Hepatocyte (in vitro differentiated cells): ENCODE measurements at places on chromosomes 16 and 17.

DNA sequence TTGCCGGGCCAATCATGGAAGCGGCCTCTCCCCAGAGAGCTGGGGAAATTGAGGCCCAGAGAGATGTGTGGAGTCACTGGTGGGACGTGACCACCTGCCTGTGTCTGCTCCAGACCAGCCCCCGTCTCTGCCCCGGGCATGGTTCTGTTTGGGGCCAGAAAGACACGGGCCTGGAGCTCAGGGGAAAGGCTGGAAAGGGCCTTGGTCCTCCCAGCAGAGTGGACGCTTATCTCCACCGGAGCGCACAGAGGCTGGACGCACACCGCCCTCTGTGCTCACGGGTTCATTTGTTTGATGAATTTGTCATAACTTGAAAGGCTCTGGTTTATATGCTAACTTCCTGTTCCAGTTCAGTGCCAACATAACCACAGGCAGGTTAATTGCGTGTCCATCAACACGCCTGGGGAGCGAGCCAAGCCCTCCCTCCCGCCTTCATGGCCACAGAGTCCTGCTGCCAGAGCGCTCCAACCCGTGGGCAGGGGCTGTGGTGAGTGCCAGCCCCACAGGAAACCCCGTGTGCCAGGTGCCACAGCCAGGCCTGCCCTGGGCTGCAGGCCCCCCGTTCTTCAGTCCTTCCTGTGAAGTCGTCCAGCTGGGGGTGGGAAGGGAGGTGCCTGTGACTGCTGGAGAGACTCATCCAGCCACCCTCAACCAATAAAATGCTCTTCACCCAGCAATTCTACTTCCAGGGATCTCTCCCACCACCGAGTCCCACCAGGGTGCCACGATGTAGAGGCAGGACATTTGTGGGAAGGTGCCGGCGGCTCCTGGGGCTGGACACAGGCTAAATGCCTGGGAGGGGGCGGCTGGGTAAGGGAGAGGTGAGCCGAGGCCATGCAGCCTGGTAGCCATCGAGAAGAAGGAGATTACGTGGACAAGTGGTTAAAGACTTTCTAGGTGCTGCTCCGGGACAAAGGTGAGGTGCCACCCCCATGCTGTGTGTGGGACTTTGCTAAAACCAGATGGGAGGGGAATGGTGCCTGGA lies 29.4 kb upstream of the BAHCC1 start:
- peak; percentile 66 for DNase-seq

GRCh38 chr16:52629296-52629695 lies 82.4 kb upstream of the TOX3 start:
- DNase-seq, result peak; percentile 8

DNA sequence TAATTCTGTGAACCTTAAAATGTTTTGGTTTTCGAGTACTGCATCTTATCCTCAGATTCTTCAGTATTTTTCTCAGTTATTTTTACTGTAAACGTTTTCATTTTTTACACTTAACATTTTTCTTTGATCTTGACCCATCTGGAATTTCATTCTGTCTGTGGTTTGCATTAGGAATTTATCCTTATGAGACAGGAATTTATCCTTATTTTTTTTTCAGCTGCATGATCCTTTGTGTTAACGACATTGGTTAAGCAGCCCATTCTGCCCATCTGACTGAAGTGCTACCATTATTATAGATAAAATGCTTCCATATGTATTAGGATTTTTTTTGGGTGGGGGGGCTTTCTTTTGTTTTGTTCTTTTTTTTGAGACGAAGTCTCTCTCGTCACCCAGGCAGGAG lies 41.0 kb downstream of the SNX29 start:
- DNase-seq, result no peak

GRCh38 chr17:66737524-66737923 lies 97.4 kb upstream of the CACNG5 start:
- peak; percentile 24 for DNase-seq

DNA sequence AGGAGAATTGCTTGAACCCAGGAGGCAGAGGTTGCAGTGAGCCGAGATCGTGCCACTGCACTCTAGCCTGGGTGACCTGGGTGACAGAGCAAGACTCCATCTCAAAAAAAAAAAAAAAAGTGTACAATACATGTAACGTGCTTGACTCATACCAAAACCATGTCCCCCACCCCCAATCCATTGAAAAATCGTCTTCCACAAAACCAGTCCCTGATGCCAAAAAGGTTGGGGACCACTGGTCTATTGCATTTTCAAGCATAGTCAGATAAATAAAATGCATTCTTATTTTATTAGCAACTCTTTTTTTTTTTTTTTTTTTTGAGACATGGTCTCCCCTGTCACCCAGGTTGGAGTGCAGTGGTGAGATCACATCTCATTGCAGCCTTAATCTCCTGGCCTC lies 52.1 kb downstream of the COPRS start:
- no peak for DNase-seq

DNA sequence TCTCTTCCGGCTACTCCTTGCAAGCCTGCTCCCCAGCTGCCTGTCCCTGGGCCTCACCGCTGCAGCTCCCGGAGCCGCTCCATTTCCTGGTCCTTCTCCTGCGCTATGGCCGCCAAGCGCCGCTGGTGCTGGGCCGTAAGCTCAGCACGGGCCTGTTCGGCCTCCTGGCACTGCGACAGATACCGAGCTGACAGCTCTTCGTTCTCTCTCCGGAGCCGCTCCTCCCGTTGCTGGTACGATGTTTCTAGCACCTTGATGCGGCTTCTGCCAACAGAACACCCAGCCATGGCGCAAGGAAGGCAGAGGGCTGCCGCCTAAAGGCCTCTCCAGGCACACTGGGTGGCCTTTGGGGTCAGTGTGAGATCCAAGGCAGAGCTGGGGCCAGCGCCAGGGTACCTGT lies 14.9 kb upstream of the MRPL38 start:
- no peak for DNase-seq

- DNase-seq, result no peak
These were observed 97.4 kb downstream of the VAT1L start for GRCh38 chr16:77885571-77886295.

DNA sequence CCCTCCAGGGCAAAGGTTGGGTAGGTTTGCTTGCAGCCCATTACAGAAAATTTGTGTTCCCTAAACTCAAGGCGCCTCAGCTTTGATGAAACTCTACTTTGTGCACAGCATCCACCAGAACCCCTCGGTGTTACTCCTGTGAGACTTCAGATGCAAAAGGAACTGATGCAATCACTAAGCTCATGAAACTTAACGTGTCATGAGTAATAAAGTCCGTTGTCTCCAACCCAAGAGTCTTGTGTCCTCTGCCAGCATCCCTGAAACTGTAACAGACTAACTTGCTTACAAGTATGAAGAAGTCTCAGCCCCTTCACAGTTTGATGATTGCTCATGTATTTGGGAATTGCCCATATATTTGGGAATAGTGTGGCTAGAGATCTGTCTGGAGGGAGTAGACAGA lies 74.8 kb upstream of the MARCHF10 start:
- no peak for DNase-seq

- no peak for DNase-seq
These were observed 27.4 kb downstream of the RAB11FIP4 start for GRCh38 chr17:31418773-31419350.

- DNase-seq, result peak; percentile 68
These were observed 4.1 kb upstream of the C1QTNF1 start for GRCh38 chr17:79019632-79020584.

GRCh38 chr17:45170931-45171337 lies 9.3 kb downstream of the HEXIM2 start:
- DNase-seq, result peak; percentile 78

GRCh38 chr16:79885320-79885719 lies 284.8 kb upstream of the MAF start:
- no peak for DNase-seq

DNA sequence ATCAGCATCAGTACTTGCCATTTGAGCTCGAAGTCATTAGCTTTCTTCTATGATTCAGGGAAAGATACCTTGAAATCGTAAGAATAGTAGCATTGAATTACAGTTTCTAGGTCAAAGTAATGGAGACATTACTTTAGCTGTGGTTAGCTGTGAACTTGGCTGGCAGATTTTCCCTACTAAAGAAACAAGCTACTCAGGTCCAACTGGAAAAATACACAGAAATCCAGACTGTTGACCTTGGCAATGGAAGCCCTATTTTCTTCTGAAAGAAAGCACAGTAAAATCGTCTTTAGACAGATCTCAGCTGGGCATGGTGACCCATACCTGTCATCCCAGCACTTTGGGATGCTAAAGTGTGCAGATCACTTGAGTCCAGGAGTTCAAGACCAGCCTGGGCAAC lies 13.4 kb upstream of the DNAJA2 start:
- DNase-seq, result no peak

GRCh38 chr17:32241640-32242039 lies 24.0 kb upstream of the RHBDL3 start:
- no peak for DNase-seq

GRCh38 chr17:20961586-20961985 lies 81.2 kb downstream of the USP22 start:
- DNase-seq, result no peak

- no peak for DNase-seq
These were observed 10.1 kb upstream of the ACSM3 start for GRCh38 chr16:20753727-20754126.

- no peak for DNase-seq
These were observed 1.6 kb upstream of the ACSF2 start for GRCh38 chr17:50424246-50424995.

DNA sequence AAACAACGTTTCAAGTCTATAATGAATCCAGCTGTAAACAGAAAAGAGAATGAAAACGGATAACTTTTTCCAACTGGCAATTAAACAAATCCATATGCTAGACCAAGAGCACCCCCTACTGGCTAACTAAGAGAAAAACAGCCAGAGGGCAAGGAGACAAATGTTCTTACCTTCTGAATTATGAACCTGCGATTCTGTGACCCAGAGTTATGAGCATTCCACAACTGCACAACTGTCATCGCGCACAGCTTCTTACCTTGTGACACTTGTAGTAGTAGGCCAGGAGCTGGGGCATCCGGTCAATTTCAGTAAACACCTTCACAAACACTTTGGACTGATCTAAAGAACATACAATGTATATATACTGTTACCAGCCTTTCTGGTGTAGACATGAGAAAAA lies 18.6 kb downstream of the COG7 start:
- DNase-seq, result peak; percentile 78

GRCh38 chr16:55711959-55712876 lies 56.4 kb downstream of the SLC6A2 start:
- DNase-seq, result peak; percentile 88

- DNase-seq, result no peak
These were observed 31.0 kb downstream of the MMP15 start for GRCh38 chr16:58056580-58056979.

- DNase-seq, result no peak
These were observed 1.2 kb downstream of the USP43 start for GRCh38 chr17:9646546-9646885.

- no peak for DNase-seq
These were observed 19.1 kb downstream of the NGFR start for GRCh38 chr17:49514071-49514721.

DNA sequence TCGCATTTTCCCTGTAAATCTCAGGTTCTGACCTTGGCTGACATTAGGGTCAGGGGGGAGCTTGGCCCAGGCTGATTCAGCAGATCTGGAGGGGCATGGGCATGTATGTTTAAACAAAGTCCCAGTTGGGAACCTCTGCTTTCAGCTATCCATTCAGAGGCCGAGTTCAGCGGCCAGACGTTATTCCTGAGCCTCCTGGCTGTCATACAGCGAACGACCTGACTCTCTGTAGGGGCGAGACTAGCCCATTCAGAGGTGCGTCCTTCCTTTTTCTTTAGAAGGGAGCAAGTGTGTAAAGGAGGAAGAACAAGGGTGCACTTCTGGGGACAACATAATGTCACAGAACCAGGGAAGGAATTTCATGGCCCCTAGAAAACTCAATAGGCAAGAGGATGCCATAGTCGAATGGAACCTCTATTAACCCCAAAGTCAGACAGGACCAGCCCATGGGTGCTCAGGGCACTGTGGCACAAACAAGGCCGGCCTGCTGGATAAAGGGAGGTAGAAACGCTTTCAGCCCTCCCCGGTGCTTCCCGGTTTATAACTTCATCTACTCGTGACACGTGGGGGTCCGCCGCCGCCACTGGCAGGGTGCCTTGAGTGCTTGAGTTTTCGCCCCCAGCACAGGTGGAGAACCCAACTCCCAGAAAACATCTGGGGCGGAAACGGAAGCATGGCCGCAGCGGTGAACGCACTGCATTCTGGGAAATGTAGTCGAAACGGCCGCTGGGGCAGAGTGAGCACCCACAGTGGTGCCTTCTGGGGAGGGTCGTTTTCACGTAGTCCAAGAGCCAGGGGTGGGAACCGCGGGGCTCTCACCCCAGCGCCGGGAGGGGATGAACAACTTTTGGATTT lies 33.2 kb upstream of the PLCG2 start:
- peak; percentile 79 for DNase-seq

DNA sequence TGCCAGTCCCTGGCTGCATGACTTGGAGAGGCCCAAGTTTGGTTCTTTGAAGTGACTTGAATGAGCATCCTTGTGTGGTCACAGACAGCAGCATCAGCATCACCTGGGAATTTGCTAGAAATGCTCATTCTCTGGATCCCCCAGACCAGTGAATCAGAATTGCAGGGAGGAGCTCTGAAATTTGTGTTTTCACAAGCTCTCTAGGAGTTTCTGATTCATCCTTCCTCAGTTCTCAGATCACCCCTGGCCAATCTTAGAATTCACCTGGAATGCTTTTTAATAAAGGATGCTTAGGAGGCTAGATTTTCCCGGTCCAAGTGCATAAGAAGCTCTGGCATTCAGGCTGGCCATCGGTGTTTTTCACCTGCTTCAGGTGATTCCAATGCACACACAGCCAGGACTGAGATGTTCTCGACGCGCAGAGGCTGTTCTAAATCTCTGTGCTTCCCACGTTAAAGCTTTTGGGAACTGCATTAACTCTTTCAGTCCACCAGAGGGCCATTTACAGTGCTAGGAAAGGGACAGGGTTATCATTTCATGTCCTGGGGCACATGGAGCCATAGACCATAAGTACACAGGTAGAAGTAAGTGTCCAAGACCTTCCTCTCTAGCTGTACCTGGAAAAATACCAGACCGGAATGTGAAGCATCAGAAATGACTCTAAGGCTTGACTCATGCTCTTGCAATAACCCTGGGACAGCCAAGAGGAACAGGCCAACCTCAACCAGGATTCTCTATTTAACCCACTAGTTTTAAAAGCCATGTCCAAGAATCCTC lies 85.7 kb upstream of the XYLT1 start:
- DNase-seq, result peak; percentile 47

DNA sequence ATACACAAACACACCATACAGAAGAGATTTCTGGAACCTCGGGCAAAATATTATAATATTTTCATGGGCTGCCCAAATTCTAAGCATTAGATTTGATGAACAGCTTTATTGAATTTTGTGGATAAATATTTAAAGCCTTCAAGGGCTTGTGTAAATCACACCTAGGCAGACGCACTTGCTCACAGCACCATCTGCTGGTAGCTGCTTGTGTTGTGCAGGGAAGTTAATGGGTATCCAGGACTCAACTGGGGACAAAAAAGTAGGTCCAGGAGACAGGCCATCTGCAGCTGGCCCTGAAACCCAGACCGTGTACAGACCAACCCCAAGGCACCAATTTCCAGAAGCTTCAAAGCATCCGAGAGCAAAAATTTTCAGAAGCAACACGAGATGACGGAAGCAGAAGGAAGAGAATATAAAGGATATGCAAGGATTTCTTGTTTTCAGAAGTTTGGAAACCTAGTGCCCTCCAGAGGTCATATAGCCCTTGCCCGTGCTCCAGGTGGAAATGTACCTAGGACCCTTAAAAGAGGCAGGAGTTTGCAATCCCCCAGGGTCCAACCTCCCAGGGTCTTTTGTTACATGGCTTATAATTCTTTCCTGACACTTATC lies 140.0 kb downstream of the CHD9NB start:
- DNase-seq, result peak; percentile 79
